A549 treated with CORT108297 at 1 μM for 4 hours (cell line): ENCODE measurements at places on chromosomes 13 and 19. TPM values are rescaled to one million over a fixed set of nuclear protein-coding genes. Genes with fewer than 3 reads are reported as not detected.

The ZNF586 gene
- 5.9 to 7.1 TPM (median 6.3 TPM) in 5 replicates for total RNA-seq

The DACH1 gene
- total RNA-seq, result not detected in 5 replicates

The ZNF208 gene
- total RNA-seq, result not detected in 5 replicates

The C5AR1 gene
- 1.4 to 2.3 TPM (median 1.9 TPM) in 5 replicates for total RNA-seq

The FXYD3 gene
- 0.10 to 0.24 TPM (median 0.12 TPM) in 4 of 5 replicates, not detected in the other for total RNA-seq

The PCDH8 gene
- not detected in 5 replicates for total RNA-seq

The TMEM238 gene
- total RNA-seq, result 1.6 to 11.1 TPM (median 8.6 TPM) in 5 replicates

The ZNF534 gene
- not detected in 5 replicates for total RNA-seq

The SMIM44 gene
- not detected in 5 replicates for total RNA-seq
